SJSA1 (cell line): ENCODE measurements at places on chromosomes 7 and 10.

- no peak for DNase-seq
These were observed 188.4 kb downstream of the POLR1F start for GRCh38 chr7:19520392-19520791.

DNA sequence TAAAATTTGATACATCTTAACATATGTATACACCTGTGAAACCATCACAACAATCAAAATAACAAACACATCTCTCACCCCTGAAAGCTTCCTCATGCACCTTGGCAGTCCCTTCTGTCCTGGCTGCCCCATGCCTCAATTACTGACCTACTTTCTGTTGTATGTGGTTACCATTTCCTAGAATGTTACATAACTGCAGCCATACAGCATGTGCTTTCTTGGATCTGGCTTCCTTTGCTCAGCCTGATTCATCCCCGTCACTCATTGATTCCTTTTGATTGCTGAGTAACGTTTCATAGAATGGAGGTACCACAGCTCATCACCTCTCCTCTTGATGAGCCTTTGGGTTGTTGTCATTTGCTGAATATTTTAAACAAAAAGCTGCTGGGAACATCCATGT, 165.3 kb downstream of the CELF2 start:
- no peak for DNase-seq

- no peak for DNase-seq
These were observed 16.0 kb upstream of the RASGEF1A start for GRCh38 chr10:43282881-43283280.

- DNase-seq, result no peak
These were observed 43.5 kb upstream of the ZMIZ1 start for GRCh38 chr10:79025199-79025832.

GRCh38 chr7:2566348-2566889, 7.6 kb downstream of the IQCE start:
- no peak for DNase-seq

- no peak for DNase-seq
These were observed 5.2 kb upstream of the APBB1IP start for GRCh38 chr10:26432938-26433337.

GRCh38 chr7:139748941-139749340, 28.9 kb downstream of the HIPK2 start:
- no peak for DNase-seq

DNA sequence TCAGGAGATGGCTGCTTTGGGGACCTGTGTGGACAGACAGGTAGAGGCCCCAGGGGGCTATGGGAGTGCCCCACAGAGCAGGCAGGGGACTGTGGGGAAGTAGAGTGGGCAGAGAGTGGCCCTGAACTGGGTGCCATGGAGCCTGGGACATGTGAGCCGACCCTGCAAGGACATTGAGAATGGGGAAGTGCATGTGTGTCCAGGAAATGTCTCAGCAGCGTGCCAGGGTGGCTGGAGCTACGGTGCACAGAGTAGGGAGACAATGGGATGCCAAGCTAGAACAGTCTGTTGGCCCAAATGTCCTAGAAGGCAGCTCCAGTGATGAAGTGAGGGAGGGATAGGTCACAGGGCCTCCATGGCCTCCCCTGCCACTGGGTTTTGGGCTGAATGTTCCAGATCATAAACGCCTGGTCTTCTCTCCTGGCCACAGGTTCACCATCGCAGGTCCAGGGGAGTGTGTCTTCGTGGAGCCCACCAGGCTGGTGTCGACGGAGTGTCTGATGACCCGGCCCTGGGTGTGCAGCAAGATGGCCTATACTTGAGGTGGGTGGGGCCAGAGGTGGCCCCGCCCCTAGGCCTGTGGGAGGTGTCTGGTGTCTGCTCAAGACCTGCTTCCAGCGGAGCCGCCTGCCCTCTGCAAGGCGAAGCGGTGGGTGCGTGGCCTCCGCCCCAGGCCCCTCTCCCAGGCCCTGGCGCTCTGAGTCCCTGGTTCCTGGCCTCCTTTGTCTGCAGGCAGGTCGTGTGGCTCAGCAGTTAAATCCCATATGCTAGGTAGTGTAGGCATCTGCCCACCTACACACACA, 20.5 kb downstream of the CLEC2L start:
- DNase-seq, result no peak

- DNase-seq, result no peak
These were observed 220.2 kb downstream of the ARHGAP12 start for GRCh38 chr10:31708474-31708873.

- DNase-seq, result no peak
These were observed 69.0 kb downstream of the FAM107B start for GRCh38 chr10:14705548-14706230.

DNA sequence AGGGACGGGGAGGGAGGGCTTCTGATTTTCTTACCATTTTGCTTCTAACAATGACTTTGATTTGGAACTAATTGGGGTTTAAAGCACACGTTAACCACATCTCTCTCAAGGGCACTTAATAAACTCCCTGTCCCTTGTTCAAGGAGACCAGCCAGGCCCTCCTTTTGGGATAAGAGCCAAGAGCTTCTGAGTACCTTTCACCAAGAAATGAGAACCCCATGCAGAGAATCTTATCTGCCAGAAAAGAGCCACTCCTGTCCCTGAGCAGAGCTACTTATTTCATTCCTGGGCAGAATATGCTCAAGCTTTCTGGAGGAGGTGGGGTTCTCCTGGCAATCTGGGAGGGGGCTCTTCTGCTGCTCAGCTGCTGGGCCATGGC, 574.6 kb downstream of the GALNT17 start:
- no peak for DNase-seq

DNA sequence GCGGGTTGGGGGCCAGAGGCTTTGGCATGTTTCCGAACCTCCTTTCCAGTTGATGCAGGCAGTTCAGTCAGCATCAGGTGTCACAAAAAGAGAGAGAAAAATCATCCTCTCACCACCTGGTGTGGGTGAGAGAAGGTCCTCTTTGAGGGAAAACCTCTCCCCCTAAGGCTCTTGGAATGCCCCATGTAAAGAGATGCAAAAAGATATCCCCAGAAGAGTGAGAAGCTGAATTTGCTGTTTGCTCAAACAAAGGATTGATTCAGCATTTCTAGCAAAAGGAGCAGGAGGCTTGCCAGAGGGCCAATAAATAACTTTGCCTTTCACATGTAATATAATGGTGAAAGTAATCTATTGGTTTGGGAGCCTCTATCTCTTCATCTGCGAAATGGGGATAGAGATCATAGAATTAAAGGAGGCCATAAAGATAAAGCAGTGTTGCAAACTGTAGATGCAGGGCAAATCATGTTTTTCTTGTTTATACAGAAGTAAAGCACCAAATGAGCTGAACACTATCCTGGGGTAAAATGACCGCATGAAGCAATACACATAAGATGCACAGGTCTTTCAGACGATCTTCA, 425.9 kb downstream of the LRMDA start:
- DNase-seq, result no peak

DNA sequence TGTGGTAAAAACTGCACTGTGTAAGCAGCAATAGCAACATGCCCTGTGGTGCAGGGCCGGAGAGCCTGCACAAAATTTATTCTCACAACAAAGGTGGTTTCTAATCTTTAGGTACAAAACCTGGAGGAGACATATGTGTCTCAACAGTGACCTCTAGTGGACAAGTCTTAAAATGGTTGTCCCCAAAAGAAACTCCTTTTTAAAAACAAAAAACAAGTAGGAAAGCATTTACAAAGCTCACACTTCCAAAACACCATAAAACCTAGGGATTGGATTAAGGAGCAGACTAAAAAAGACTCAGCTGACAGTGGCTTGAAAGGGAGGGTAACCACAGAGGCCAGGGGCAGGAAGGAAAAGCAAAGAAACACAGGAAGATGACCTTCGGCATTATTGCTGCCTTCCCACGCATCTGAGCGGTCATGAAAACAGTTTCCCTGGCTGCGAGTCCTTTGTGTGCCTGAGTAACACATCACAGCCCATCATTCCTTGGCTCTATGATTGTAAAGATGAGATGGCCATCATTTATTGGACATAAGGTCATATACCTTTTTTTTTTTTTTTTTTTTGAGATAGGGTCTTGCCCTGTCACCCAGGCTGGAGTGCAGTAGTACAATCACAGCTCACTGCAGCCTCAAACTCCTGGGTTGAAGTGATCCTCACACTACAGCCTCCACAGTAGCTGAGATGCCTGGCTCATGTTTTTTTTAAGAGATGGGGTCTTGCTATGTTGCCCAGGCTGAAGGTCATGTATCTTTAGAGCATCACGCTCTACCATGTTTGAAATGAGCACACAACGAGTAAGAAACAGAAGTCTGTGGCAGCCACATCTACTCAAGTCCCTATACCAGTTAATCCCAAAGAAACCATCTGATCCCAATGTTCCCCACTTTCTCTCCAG, 39.5 kb downstream of the RSU1 start:
- DNase-seq, result peak; percentile 41

- DNase-seq, result no peak
These were observed 905.5 kb downstream of the CNTNAP2 start for GRCh38 chr7:147022056-147022455.

GRCh38 chr10:91367127-91367531, 43.0 kb upstream of the HECTD2 start:
- DNase-seq, result no peak

GRCh38 chr10:131274133-131274880, 37.2 kb downstream of the TCERG1L start:
- DNase-seq, result no peak

- no peak for DNase-seq
These were observed 35.0 kb downstream of the SH3PXD2A start for GRCh38 chr10:103820101-103821062.

- DNase-seq, result no peak
These were observed 954 bp downstream of the FSCN3 start for GRCh38 chr7:127594490-127594889.

DNA sequence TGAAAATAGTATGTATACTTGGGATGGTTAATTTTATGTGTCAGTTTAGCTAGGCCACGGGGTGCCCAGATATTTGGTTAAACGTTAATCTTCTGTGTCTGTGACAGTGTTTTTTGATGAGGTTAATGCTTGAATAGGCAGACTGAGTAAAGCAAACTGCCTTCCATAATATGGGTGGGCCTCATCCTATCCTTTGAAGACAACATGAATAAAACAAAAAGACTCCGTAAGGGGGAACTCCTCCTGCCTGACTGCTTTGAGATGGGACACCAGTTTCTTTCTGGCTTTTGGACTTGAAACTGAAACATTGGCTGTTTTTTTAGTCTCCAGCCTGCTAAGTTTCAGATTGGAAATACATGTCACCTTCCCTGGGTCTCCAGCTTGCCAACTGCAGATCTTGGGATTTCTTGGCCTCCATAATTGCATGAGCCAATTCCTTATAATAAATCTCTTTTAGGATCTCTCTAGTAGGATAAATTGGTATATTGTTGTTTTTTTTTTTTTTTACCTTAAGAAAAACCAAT, 59.9 kb upstream of the GLCCI1 start:
- DNase-seq, result no peak

- DNase-seq, result peak; percentile 46
These were observed 27.2 kb downstream of the ATE1 start for GRCh38 chr10:121900443-121901174.

DNA sequence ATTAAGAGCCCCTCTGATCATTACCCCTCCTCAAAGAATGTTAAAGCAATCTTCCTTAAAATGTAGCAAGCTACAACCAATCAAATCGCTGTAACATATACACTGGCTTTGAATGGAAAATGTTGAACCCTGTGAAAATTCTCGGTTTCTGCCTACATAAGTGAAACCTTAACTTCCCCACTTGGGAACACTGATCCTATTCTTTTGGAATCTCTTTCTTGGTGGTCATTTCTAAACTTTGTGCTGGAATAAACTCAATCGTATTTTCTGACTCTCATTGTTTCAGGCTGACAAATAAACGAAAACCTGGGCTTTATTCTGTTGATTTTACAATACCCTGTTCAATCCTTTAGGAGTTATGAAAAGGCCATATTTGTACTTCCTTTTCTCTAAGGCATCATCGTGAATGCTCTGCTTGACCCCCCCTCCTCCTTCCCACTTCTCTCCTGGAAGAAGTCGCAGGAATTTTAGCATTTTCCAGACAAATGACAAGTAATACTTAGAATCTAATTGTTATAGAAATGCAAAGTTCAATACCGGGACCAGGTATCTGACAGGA, 155.1 kb upstream of the FAM13C start:
- DNase-seq, result no peak

DNA sequence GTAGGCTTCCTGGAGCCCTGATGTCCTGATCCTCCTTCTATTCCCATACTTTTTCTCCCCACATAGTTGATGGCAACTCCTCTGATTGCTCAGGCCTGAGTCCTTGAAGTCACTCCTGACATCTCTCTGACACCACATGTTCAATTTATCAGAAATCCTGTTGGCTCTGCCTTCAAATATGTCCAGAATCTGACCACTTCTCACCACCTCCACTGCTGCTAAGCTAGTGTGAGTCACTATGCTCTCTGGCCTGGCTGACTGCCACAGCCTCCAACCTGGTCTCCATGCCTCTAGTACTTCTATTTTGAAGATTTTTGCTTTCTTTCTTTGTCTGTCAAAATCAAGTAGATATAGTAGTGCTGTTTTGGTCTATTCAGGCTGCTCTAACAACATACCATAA, 53.0 kb downstream of the TMEM229A start:
- DNase-seq, result no peak

DNA sequence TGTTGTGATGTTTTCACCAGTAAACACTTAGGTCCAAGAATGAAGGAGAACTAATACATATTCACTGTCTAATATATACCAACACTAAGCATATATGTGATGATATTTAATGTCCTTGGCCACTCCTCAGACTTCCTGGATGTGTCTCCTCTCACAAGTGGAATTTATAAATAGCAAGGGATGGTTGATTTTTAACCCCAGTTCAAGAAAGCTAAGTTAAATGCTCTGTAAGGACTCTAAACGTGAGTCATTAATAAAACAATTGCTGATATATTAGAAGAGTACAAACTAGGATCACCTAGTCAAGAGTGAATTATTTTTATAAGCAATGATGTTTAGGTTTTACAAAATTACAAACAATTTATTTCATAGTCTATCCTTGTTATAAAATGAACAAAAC, 355.9 kb upstream of the TMEM229A start:
- no peak for DNase-seq

DNA sequence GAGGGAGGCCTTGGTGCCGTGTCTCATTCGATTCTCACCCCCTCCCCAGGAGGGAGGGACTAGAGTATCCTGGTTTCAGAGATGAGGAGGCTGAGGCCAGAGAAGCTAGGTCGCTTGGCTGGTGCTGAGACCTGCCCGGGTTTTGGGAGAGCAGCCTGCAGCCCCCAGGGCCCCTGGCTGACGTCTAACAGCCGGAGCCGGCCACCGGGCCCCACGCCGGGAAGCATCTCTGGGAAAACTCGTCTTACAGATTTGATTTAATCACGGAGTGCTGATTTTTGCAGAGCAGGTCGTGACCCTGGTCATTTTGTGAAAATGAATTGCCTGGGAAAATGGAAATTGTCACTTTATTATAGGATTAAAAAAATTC, 97.5 kb downstream of the MICALL2 start:
- DNase-seq, result no peak

GRCh38 chr10:44883593-44884331, 27.4 kb upstream of the TMEM72 start:
- no peak for DNase-seq

- DNase-seq, result peak; percentile 46
These were observed 41.4 kb downstream of the TOMM7 start for GRCh38 chr7:22781230-22781711.
